ENCODE measurements at places on chromosomes 11 and 22.

- no peak for DNase-seq
These were observed 21.5 kb upstream of the EFCAB6 start for GRCh38 chr22:43833286-43834240.

DNA sequence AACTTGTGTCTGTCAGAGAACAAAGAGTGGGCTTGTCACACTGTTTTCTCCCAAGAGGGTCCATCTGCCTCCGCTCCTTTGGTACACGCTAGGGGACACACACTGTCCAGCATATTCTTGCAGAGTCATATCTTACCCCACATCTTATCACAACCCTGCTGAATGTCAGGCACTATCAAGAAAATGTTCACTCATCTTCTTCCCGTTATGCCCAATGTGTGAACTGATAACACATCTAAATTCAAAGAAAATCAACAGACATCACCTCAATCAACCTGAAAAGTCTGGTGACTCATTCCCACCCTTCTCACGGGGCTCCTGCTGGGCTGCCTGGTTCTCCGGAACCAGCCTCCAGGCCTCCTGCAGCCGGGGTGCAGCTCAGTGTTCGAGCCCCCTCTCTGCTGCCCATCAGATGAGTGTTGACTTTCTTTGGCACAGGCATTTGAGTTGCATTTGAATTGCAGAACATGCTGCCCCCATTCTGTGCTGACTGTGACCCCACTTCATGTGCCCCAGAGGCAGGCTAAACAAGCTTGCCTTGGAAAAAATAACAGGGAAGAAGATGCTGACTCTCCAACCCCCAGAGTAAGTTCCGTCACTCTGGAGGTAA lies 19.4 kb downstream of the GRAP2 start:
- peak; percentile 66 for DNase-seq

DNA sequence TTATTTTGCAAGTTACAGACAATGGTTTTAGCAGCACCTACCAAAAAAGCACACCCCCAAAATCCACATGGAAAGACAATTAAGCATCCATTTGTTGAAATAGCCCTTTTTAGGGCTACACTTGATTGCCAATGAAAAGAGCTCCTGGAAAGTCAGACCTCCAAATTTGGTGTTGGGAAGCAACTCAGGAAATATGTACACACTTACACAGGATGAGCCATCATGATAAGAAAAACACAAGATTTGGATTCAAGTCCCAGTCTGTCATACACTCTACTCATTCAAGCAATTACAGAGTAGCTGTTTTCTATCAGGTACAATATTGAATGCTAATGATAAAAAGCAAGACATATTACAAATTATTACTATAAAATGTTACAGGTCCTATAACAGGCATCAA lies 31.5 kb downstream of the FAM168A start:
- no peak for DNase-seq

DNA sequence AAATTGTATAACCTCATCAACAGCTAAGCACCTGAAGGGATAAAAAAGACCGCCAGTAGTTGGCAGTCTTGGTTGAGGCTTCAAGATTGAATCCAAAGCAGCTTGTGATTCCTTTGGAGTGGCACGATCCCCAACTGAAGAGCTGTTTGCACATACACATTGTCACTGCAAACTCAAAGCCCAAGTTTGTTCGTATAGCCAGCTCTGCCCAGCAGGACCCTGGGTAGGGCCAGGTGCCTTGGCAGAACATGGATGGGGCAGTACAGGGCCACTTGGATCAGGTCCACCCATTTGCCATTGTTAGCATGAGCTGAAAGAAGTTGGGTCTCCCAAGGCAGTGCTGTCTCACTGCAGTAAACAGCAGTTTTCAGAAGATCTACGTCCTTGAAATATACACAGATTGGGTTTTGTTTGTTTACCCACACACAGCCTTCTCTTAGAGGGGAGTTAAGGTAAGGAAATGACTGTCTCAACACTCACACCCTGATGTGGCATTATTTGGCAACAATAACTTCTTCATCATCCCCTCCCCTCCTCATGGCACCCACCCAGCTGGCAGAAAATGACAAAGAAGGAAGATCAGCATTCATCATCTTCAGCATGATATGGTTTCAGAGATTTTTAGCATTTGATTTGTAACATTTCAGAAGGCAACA lies 132.9 kb downstream of the COMMD9 start:
- no peak for DNase-seq

GRCh38 chr11:123452794-123453193 lies 22.7 kb downstream of the GRAMD1B start:
- DNase-seq, result no peak

DNA sequence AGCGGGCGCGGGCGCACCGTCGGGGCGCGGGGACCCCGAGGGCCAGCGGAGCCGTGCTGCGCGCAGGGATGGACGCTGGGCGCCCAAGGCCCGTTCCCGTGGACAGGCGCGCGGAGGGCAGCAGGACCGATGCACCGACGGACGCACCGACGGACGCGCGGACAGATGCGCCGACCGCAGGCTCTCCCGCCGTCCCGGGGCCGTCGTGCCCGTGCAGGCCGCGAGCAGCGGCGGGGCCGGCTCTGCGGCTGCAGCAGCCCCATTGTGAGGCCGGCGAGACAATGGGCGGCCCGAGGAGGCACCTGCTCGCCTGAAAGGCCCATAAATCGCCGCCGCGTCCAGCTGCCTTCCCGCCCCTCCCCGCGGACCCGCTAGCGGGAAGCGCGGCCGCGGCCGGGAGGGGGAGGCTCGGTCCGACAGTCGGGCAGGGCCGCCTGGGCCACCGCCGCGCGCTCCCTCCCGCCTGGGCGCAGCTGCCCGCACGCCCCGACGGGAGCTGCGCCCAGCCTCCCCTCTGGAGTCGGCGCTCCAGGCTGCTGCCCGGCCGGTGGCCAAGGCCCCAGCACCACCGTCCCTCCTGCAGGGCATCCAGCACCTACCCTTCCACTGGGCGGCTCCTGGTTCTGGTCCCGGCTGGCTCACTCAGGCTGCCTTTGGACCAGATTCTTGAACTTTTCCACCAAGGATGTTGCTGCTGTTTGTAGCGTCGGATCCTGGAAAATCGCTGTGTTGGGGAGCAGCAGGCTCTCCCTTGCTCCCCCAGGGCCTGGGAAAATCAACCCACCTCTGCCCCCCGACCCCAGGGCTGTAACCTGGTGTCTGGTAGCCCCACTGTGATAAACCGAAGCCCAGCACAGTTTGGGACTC lies 15.8 kb downstream of the CDKN1C start:
- no peak for DNase-seq

DNA sequence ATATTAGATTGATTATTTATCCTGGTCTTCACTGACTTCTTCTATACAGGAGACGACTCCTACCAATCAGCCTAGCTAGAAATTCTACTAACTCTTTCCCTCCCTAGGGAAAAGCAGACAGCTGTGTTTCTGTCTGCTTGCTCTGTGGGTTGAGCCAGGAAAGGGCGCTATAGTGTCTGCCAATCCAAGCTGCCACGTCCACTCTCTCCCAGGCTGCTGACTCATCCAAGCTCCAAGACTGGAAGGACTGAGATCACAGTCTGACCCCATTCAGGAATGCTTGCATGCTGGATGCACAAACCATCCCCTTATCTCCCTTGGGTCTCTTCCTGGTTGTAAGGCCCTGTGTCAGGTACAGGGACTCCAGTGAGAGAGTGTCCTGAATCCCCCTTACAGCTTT lies 955.6 kb downstream of the OPCML start:
- no peak for DNase-seq

GRCh38 chr11:16194566-16194965 lies 161.8 kb downstream of the SOX6 start:
- DNase-seq, result no peak

GRCh38 chr11:87137711-87138110 lies 100.0 kb downstream of the TMEM135 start:
- no peak for DNase-seq

Measured in activated CD4-positive, alpha-beta T cell treated with anti-CD3 and anti-CD28 coated beads, Interleukin-2, amount 50 U/mL, for 24 hours (primary cell).